ENCODE measurements at places on chromosomes 3 and 15.

DNA sequence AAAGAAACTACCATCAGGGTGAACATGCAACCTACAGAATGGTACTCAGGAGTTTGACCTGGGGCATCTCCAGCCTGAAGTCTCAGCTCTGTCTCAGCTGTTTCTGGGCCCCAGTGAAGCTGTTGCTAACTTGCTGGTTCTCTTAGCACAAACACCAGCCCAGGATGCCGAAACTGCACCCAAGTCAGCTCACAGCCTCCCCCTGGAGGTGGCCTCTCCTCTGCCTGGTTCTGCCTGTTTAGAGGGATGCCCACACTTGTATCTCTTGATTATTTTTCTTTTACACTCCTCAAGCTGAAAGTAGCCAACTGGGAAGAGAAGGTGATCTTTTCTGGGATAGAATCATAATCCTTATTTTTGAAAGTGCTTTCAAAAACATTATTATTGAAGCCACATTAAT is 289.0 kb upstream of the RASGRP1 start:
- DNase-seq = no peak

DNA sequence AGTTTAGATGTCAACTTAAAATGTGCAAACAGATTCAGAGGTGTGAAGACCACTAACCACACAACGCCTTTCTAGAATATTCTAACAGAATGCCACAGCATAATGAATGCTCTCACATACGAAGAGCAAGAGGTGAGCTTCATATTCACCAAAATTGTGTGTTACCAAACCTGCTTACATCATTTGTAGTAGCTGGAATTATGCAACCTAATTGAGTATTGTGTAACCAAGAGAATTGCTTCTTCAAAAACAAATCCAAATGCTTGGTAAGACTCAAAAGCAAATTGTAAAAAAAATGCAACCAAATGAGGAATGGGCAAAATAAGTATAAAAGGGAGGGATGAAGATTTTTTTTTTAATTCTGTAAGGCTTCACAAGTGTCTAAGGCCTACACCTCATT is 160.7 kb downstream of the TAFA4 start:
- DNase-seq = no peak

DNA sequence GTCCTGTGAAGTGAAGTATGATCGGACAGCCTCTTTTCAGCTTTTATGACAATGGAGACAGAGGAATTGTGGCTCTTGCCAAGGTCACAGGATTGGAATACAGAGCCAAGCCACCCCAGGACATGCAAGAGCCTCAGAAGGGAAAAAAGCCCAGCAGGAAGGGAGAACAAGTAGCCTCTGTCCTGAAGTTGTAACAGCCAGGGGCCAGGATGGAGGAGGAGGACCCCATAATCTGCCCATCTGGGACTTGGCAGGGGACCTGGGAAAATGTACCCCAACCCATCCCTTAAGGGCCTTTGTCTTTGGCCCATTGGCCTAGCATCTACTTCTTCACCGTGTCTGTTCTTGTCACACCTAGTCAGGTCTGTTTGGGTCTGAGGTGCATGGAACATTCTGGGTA is 60.4 kb upstream of the POLG start:
- DNase-seq = no peak

GRCh38 chr3:72320955-72321303 is 527.3 kb downstream of the SHQ1 start:
- no peak for DNase-seq

GRCh38 chr3:57910990-57911389 is 97.2 kb upstream of the FLNB start:
- no peak for DNase-seq

DNA sequence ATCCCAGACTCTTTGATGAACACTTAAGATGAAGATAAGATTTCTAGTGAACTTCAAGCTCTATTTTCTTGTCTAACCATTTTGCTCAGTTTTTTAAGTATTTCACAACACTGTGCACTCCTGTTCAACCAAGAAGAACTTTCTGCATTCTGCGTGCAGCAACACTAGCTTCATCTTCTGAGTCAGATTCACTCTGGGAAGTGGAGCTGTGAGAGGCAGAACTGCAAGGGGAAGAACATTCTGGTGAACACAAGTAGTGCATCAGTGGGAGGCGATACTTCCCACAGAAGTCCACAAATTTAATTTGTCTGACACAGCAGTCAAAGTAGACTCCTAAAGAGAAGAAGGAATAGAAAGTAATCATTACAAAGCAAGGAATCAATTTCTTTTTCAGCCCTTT is 18.1 kb downstream of the LRRC58 start:
- DNase-seq = no peak

DNA sequence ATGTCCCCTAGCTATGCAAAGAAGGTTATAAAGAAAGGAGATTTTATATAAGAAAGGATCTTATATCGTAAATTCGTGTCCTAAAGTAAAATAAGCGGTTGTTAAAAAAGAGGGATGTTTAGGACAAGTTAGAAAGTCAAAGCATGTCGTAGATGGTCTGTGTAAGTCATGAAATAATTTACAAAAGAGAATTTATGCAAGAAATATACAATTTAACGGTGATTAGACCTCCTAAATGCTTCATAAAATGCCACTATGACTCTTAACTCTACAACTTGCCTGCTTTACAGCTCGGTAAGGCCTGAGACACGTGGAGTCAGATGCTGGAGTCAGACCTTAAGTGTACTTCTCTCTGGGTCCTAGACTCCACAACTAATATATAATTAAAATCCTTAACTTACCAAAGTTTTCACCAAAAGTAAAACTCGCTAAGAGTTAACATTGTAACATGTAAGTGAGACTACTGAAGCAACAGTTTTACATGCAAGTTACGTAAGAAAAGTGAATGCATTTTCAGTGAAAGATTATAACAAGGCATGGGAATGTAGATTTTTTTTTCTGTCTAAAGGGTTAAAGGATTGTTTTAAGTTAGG is 13.3 kb upstream of the SRPRB start:
- DNase-seq = no peak

GRCh38 chr3:126517986-126518778 is 609 bp upstream of the UROC1 start:
- DNase-seq = no peak

DNA sequence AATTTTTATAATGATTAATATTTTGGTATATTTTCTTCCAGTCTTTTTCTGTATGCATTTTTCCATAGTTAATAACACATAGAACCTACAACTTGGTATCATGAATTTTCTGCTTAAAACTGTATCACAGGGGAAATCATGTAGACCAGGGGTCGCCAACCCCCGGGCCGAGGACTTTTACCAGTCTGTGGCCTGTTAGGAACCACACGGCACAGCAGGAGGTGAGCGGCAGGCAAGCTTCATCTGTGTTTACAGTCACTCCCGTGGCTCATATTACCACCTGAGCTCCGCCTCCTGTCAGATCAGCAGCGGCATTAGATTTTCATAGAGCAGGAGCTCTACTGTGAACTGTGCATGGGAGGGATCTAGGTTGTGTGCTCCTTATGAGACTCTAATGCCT is 54.7 kb downstream of the RPL22L1 start:
- no peak for DNase-seq

- no peak for DNase-seq
These were observed 11.4 kb upstream of the OCA2 start for GRCh38 chr15:28110481-28110881.

GRCh38 chr15:81945014-81945615 is 100.7 kb downstream of the MEX3B start:
- DNase-seq = no peak

DNA sequence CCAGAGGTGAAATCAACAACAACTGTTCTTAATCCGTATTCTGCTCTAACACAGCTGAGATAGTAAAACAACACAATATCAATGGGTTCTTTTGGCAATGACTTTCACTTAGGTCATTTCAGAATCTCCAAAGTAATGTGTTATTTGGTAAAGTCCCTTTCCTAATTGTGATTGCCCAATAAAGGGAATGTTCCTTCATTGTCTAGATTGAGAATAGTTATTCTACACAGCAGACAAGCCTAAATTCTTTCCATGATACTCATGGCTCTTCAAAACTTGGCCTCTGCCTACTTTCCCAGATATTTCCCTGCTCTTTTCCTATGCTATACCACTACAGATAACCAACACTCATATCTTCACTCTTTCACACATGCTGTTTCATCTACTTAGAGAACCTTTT is 219.8 kb downstream of the FMN1 start:
- DNase-seq = no peak

GRCh38 chr15:101050623-101051290 is 131.6 kb downstream of the LRRK1 start:
- DNase-seq = no peak

GRCh38 chr15:68554721-68555678 is 23.8 kb upstream of the CORO2B start:
- DNase-seq = no peak

GRCh38 chr3:81339040-81339845 is 422.2 kb downstream of the GBE1 start:
- DNase-seq = no peak

DNA sequence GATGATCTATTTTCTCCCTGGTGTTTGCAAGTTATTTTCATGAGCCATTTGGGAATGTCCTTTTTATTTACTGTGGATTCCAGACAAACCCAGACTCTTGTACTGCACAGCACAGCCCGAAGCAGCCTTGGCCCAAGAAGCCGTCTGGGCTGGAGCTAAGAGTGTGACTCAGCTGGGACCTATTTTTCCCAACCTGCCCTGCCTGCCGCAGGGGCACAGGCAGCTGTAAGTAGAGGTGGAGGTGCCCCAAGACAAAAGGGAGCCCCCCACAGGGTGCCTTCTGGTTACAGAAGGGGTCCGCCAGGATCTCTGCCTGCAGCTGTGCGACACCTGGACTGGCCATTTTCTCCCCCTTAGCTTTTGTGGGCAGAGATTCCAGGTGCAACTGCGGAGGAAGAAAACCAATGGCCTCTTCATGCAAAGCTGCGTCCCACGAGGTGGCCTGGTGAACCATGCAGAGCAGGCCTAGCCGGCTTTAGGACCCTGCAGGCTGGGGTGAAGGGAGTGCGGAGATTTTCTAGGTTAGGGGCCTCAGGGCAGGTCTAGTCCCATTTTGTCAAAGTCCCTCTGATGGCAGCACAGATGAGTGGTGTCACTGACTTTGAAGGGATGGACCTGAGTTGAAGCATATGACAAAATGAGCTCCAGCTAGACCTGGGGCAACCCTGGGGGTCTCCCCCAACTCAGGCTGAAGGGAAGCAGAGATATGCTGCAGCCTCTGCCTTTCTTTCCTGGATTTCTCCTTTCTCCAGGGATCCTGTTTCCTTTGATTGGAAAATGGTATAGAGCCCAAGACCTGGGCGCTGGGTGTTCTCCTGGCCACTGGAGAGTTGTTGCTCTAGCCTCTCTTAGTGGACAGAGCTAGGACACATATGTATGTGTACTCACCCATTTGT is 131.2 kb downstream of the KLF13 start:
- DNase-seq = no peak

DNA sequence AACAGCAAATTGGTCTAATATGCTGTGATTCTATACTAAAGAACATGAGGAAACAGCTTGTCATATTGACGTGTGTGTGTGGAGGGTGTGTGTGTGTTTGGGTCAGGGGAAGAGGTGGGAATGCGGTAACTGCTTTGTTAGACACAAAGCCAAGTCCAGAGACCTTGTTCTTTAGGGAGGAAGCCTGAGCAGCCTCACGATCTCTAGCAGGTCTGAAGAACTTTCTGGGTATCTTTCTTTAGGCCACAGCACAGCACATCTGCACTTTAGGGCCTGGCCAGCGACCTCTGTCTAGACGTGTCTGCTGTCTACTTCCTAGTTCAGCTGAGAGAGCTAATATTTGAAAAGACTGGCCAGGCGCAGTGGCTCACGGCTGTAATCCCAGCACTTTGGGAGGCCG is 220.0 kb upstream of the TPRG1 start:
- DNase-seq = no peak

DNA sequence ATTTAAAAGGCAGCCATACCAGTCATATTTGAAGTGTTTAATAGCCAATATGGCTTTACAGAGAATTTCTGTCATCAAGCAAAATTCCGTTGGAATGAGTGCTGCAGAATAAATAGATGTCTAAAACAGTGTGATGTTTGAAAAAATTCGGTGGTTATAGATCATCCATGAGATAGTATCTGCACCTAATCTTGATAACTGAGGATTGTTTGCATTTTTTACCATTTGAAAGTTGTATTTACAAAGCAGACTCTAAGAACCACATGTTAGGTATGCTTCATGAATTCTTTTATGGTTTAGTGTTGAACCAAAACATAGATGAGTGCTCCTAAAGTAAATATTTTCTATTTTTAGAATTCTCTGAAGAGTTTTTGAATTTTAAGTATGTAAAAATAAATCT is 476.1 kb downstream of the NAALADL2 start:
- DNase-seq = no peak

DNA sequence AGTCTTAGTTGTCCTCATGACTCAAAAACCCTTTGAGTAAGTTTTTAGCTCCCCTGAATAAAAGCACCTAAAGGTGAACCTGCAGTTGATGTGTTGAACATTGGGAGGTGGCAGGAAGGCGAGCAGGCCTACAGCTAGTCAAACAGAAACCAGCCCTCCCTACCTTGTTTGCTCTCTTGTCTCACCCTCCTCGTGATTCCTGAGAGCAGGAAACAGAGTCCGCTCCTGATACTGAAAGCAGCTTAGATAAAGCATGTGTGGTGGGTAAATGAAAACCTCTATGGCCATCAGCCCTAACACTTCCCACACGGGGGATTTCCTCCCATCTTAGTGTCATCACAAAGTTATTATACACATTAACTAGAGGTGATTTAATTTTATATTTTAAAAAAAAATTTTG is 21.8 kb upstream of the CLDN18 start:
- DNase-seq = no peak

- no peak for DNase-seq
These were observed 12.8 kb upstream of the PPARG start for GRCh38 chr3:12275974-12276650.

- DNase-seq = no peak
These were observed 17.8 kb downstream of the LDHAL6B start for GRCh38 chr15:59224474-59224873.

GRCh38 chr15:78841376-78841706 is 30.1 kb upstream of the ADAMTS7 start:
- no peak for DNase-seq

Data from GOT3 (cell line).